Activated T-helper 1 cell treated with Interleukin-2 at 50 U/mL for 16 hours (primary cell): ENCODE measurements at places on chromosomes 11 and 22.
A peak's percentile ranks its signal among the peaks of the same experiment; 100 is the strongest.

DNA sequence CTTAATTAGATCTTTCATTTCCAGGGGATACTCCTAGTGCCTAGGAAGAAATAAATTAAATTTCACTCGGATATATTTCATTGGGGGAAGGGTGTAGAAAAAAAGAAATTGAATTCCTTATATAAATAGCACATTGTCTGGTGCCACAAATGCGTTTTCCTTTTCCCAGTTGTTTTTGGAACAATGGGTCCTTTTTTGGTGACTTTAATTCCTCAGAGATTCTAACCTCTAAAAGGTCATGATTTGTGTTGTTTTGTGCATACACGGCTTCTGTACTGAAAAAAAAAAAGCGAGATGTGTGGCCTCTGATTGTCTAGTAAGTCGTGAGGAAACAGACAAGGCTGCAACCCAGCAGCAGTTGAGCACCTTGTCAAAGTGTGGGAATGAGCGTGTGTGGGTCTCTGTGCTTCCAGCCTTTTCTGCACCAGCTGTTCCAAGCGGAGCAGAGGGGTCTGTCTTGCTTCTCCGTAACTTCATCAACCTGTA lies 64.5 kb upstream of the CRTAM start:
- DNase-seq, result no peak

- peak; percentile 36 for DNase-seq
Measured at GRCh38 chr22:36435516-36436415, 45.7 kb downstream of the TXN2 start.

- no peak for DNase-seq
Measured at GRCh38 chr22:25085930-25086901, 113.4 kb upstream of the CRYBB3 start.

GRCh38 chr11:108934289-108934688 lies 269.4 kb downstream of the DDX10 start:
- no peak for DNase-seq

- DNase-seq, result no peak
Measured at GRCh38 chr11:7635137-7635536, 38.2 kb downstream of the CYB5R2 start.

GRCh38 chr11:111674941-111675340 lies 72.7 kb downstream of the SIK2 start:
- DNase-seq, result no peak

DNA sequence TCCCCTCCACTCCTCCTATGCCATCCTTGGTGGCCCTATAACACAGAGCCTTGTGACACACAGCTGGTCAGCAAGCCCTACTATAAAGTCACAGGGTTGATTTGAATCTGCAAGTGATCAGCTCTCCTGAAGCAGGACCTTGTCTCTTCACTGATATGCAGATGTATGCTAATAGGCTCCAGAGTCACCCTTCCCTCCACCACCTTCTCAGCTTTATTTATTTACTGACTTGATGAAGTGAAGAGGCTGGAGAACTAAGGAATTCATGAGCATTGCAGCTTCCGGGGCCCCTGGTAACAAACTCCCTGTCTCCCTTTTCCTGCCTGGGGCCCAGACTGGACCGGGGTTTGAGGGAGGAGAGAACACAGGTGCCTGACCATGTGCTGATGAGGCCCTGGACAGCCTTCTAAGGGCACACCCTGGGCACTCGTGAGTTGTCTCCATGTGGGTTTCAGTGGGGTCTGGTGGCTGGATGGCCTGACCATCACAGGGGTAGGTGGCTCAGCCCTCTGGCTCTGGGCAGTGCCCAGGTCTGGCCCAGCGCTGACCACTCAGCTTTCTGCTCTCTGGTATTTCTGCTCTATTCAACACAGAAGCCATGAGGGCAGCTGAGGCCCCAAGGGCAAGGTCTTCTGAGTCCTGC lies 307.5 kb downstream of the NTM start:
- no peak for DNase-seq

- no peak for DNase-seq
Measured at GRCh38 chr22:50686794-50687193, 14.2 kb downstream of the SHANK3 start.

GRCh38 chr11:116217006-116217405 lies 555.8 kb downstream of the BUD13 start:
- DNase-seq, result no peak

- no peak for DNase-seq
Measured at GRCh38 chr11:45182902-45183301, 36.5 kb downstream of the PRDM11 start.

- DNase-seq, result no peak
Measured at GRCh38 chr11:122139595-122139866, 23.5 kb upstream of the BLID start.

- no peak for DNase-seq
Measured at GRCh38 chr22:19062139-19062942, 59.9 kb downstream of the DGCR2 start.

DNA sequence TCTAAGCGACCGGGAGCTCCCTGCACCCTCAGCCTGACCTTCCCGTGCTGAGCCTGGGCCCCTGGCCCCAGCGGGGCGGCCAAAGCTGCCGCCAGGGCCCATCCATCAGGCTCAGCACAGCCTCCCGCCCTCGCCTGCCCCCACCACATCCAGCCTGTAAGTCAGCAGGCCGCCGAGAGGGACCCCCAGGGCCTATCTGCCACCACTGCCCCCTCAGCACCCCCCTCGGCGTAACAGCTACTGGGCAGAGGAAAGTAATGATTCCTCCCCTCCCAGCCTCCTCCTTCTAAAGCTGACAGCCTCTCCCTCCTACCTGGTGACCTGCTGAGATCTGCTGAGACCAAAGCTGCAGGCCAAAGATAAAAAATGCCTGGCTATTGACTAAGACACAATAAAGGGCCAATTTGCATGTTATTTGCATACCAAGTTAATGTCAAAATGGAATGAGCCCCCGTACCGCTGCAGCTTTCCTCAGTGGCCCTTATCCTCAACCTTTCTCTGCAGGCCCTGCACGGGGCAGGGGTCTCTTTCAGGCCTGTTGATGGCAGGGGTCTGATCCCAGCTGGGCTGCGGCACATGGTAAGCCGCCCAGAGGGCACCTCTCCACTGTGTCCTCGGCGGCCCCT lies 51.6 kb downstream of the RPUSD4 start:
- DNase-seq, result no peak

DNA sequence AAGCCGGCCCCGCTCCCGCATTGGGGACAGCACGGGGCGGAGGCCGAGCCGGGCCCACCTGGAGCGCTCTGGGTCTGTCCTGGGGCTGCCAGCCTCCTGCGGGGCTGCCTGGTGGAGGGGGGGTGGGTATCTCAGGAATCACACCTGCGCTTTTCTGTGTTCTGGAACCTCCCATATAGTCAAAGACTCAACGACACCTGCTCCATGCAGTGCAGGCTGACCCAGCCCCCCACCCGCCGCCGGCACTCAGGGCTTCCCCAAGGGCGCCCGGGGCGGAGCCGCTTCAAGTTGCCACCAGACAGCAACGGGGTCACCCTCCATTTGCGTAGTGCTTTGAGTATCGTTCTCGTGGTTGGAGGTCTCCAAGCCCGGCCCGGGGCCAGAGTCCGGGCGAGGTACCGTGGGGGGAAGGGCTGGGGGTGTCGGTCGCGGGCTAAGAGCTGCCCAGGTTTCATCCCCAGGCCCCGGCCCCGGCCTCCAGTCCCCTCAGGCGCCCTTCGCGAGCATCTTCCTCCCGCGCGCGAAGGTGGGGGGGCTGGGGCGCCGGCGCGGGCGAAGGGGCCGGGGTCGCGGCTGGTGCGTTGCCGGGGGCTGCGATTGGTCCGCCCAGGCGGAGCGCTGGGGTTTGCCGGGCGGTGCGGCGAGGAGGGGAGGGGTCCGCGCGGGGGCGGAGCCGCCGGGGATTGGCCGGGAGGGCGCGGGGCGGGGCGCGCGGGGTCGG lies 6.6 kb downstream of the TSPAN4 start:
- no peak for DNase-seq

DNA sequence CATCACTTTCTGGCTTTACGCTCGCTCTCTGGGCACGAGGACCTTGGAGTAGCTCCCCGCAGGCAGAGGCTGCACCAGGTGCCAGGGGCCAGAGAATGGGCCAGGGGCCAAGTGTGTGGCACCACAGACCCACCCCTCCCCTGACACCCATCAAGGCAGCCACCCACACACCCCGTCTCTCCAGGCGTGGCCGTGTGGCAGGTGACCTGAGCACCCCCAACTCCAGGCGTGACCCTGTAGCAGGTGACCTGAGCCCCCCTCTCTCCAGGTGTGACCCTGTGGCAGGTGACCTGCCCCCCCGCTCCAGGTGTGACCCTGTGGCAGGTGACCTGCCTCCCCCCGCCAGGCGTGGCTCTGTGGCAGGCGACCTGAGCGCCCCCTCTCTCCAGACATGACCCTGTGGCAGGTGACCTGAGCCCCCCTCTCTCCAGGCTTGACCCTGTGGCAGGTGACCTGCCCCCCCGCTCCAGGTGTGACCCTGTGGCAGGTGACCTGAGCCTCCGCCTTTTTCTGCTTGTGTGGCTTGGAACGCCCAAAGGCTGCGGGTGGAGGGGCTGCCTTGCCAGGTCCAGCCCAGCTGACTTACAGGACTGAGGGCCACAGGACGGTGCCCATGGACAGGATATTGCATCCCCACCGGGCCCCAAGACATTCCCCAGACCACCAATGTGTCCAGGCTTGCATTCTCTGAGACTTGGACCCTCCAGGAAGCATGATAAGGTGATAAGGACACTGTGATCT lies 667.2 kb downstream of the BRD1 start:
- no peak for DNase-seq

GRCh38 chr11:33445761-33446161 lies 188.6 kb downstream of the HIPK3 start:
- DNase-seq, result no peak

- DNase-seq, result no peak
Measured at GRCh38 chr22:36862251-36863242, 1.7 kb downstream of the NCF4 start.

GRCh38 chr11:105073456-105074165 lies 28.5 kb upstream of the CARD16 start:
- DNase-seq, result no peak

DNA sequence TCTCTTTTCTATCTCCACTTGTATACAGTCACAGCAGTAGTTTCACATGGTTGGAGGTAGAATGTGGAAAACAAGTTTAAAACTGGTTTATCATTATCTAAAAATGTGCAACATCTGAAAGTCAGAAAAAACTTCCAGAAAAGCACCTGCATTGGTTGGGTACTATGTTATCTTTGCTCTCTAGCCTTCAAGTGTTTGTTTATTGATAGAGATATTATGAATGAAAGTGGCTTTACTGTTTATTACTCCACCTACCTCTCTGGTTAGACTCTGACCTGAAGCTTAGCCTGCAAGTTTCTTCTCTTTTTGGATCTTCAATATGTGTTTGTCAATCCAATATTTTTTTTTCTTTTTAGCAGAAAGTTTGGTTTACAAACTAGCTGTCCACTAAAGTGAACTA lies 2161.4 kb upstream of the RAG2 start:
- no peak for DNase-seq

- DNase-seq, result peak; percentile 23
Measured at GRCh38 chr22:21642584-21643448, 714 bp downstream of the SDF2L1 start.

DNA sequence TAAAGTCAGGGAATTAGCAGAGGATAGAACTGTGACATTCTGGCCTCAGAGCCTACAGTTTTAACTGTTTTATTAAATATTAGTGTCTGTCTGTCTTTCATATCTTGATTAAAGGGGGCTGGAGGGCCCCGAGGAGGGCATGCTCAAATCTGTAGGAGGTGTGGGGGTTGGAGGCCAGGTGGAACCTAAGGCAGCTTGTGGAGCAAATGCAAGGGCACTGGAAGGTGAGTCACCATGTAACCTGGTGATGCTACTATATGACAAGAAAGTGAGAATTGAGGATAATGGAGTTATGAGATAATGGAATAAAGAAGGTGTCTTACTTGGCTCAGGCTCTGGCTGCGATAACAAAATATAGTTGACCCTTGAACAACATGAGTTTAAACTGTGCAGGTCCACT lies 27.3 kb upstream of the TMEM86A start:
- DNase-seq, result no peak

- DNase-seq, result no peak
Measured at GRCh38 chr11:73347067-73347466, 29.1 kb upstream of the RELT start.

- DNase-seq, result no peak
Measured at GRCh38 chr22:36360011-36360410, 27.8 kb downstream of the MYH9 start.

DNA sequence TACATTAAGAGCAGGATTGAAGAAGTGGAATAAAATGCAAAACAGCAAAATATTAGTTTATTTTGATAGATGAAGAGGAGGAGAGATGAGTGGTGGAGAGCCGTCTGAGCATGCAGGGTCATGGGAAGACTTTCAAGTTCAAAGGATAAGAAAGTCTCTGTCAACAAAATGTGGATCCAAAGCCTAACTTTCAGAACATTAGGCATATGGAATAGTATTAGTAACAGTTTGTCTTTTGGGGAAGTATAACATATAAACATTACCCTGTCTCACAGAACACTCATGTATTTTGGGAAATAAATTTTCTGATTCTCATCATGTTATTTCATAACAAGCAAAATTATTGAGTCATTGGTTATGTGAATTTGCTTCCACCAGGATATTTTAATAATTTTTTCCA lies 104.3 kb upstream of the CEP126 start:
- DNase-seq, result no peak

- no peak for DNase-seq
Measured at GRCh38 chr11:1768141-1768469, 4.4 kb upstream of the CTSD start.

- DNase-seq, result no peak
Measured at GRCh38 chr11:116386118-116386699, 386.6 kb downstream of the BUD13 start.

GRCh38 chr22:44815099-44816070 lies 63.0 kb downstream of the ARHGAP8 start:
- DNase-seq, result no peak

DNA sequence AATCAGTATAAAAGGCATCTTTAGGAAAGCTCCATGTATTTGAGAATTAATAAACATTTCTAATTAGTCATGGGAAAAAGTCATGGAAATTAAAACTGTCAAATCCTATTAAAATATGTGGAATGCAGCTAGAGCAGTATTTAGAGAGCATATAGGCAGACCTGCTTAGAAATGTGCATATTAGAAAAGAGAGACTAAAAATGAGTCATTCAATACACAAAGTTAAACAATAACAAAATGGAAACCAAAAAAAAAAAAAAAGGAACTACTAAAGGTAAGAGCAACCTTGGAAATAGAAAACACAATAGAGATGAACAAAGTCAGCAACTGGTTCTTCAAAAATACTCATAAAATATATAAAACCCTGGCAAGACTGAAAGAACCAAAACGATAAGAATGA lies 59.7 kb upstream of the RASSF10 start:
- DNase-seq, result no peak

GRCh38 chr11:108223348-108224149 lies 682 bp downstream of the ATM start:
- no peak for DNase-seq

GRCh38 chr11:75325713-75326438 lies 25.6 kb downstream of the ARRB1 start:
- no peak for DNase-seq

GRCh38 chr11:130299978-130300377 lies 14.7 kb downstream of the ZBTB44 start:
- no peak for DNase-seq

- no peak for DNase-seq
Measured at GRCh38 chr22:38106814-38107578, 3.5 kb downstream of the BAIAP2L2 start.

GRCh38 chr11:32830413-32830738 lies 649 bp downstream of the PRRG4 start:
- no peak for DNase-seq
